CD4-positive, alpha-beta T cell treated with Interferon gamma for 1 hour (primary cell): ENCODE measurements at places on chromosomes 7 and 10.

GRCh38 chr7:151016505-151016904 is 7.8 kb downstream of the ATG9B start:
- DNase-seq = no peak

GRCh38 chr10:128466831-128467371 is 340.7 kb upstream of the MKI67 start:
- DNase-seq = no peak

- DNase-seq = no peak
Observed at GRCh38 chr7:88548399-88548798, 211.1 kb upstream of the ZNF804B start.

GRCh38 chr10:78520737-78521430 is 487.2 kb downstream of the RPS24 start:
- no peak for DNase-seq

- no peak for DNase-seq
Observed at GRCh38 chr10:126393076-126393475, 4.8 kb upstream of the ADAM12 start.

DNA sequence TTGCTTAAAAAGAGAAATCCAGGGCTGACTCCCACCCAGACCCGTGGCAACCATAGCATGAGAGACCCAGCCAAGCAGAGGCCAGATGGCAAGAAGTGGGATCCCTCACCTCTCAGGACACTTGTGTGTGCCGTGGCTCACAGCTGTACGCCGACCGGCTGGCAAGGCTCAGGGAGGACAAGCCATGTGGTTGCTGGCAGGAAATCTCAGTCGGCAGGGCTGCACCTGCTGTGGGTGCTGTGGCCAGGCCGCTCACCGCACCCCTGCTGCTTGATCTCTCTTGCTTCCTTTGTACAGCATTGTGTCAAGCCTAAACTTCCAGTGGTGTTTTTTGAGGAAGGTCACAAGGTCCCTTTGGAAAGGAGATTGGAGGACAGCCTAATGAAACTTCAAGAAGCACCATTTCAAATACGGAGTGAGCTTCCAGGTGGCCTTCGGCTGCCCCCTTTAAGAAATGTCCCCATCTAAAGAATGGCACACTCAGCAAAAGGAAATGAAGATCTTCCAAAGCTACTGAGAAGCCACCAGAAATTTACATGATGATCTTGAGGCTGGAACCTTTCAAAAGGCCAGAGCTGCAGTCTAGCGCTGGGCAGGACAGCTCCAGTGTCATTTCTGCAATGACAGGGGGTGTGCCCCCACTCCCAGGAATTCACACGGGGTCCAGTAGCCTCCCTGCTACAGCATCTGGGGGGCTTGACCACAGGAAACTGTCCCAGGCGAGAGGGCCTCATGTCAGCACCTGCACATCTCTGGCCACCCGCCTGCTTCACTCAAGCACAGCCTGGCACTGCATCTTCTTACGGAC is 409.0 kb upstream of the MGMT start:
- peak; percentile 42 for DNase-seq

- no peak for DNase-seq
Observed at GRCh38 chr7:141072548-141073172, 1.2 kb upstream of the TMEM178B start.

- no peak for DNase-seq
Observed at GRCh38 chr10:31708474-31708873, 220.2 kb downstream of the ARHGAP12 start.

DNA sequence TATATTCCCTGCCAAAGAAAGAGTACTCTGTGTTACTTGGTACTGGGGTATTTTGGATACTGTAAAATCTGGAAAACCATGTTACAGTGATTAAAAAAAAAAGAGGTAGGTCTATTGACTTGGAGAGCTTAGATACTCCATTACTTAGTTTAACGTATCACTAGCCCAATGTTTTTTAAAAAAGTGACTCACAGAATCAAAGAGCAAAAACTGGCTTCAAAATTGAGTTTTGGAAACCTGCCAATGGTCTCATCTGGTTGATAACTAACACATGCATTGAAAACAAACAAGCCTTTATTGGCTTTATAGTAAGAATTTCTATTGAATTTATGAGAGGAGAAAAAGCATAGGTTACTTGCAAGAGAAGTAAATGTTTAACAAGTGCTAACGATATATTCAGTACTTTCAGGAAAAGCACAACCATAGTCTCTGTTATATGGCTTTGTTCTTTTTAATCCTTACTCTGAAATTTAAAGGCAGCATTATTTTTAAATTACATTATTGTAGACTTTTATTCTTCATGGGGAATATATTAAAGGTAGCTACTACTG is 563.3 kb upstream of the SORCS1 start:
- no peak for DNase-seq

- DNase-seq = no peak
Observed at GRCh38 chr10:23606456-23606855, 167.6 kb downstream of the OTUD1 start.

DNA sequence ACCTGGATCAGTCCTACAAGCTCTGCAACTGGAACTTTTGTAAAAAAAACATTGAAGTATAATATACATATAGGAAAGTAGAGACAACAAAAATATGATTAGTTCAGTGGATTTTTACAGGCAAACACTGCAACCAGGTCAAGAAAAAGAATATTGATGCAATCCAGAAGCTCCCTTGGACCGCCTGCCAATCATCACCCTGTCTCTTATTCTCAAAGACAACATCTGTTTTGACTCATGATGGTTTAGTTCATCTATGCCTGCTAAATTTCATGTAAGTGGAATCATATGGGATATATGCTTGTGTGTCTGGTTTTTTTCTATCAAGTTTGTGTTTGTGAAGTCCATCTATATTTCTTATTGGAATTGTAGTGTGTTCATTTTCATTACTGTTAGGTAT is 7.7 kb upstream of the HYCC1 start:
- no peak for DNase-seq

DNA sequence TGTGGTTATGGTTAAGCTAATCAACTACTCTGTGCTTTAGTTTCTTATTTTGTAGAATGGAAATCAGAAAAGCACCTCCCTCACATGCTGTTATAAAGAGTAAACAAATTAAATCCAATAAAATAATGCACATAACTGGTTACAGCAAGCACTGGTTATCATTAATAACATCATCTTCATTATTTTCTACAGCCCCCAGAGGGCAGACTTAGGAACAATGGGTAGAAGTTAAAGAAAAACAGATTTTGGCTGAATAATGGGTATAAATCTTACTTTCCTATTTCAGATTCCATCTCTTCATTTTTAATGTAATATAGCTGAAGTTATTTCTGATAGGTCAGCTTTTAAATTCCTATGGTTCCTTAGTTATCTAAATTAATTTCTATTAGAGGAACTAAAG is 126.5 kb downstream of the DOCK4 start:
- DNase-seq = no peak

GRCh38 chr10:82737549-82737948 is 862.6 kb downstream of the NRG3 start:
- DNase-seq = no peak

- DNase-seq = no peak
Observed at GRCh38 chr7:2209961-2210323, 22.8 kb downstream of the MAD1L1 start.

- no peak for DNase-seq
Observed at GRCh38 chr7:42997611-42998010, 65.4 kb downstream of the MRPL32 start.

GRCh38 chr7:133698127-133698526 is 429.0 kb upstream of the LRGUK start:
- no peak for DNase-seq

- DNase-seq = no peak
Observed at GRCh38 chr10:95447685-95448084, 113.5 kb downstream of the SORBS1 start.

GRCh38 chr10:8182806-8183205 is 128.3 kb downstream of the GATA3 start:
- no peak for DNase-seq
